Tibial nerve (tissue), 4 donors: ENCODE measurements at places on chromosomes 1 and 21. TPM values are rescaled to one million over a fixed set of nuclear protein-coding genes. Genes with fewer than 3 reads are reported as not detected.

The CDC20 gene
- 1.8 TPM for total RNA-seq

The CYP4X1 gene
- total RNA-seq, result 42.1 TPM

The ATP6V1G3 gene
- total RNA-seq, result not detected

The VWA1 gene
- total RNA-seq, result 146 TPM

The FCN3 gene
- 8.7 TPM for total RNA-seq

The C1orf74 gene
- total RNA-seq, result 2.4 TPM

The GFI1 gene
- total RNA-seq, result 1.3 TPM

The CFHR5 gene
- not detected for total RNA-seq
